ENCODE measurements at places on chromosomes 12 and 14. TPM values are rescaled to one million over a fixed set of nuclear protein-coding genes. Genes with fewer than 3 reads are reported as not detected.

OR6C68 gene
- not detected for total RNA-seq

MMP19 gene
- total RNA-seq = 3.3 TPM

HOXC11 gene
- 0.47 TPM for total RNA-seq

FAM90A1 gene
- 0.09 TPM for total RNA-seq

RNASE3 gene
- total RNA-seq = not detected

PPP1R36 gene
- total RNA-seq = 0.66 TPM

PLD4 gene
- total RNA-seq = 0.58 TPM

- DNase-seq = no peak
- no peak overlapping the region for H3K27ac ChIP-seq
- no peak overlapping the region for H3K4me3 ChIP-seq
- H3K36me3 ChIP-seq = no peaks in the 10 kb centered on the region
These were observed 3.9 kb upstream of the VDR start for GRCh38 chr12:47908738-47909137.

- H3K4me3 ChIP-seq = no peak overlapping the region
- H3K27me3 ChIP-seq = no peaks in the 10 kb centered on the region
- no peaks in the 10 kb centered on the region for H3K36me3 ChIP-seq
- DNase-seq = no peak
These were observed 85.6 kb upstream of the DIO3 start for GRCh38 chr14:101475456-101476257.

DNA sequence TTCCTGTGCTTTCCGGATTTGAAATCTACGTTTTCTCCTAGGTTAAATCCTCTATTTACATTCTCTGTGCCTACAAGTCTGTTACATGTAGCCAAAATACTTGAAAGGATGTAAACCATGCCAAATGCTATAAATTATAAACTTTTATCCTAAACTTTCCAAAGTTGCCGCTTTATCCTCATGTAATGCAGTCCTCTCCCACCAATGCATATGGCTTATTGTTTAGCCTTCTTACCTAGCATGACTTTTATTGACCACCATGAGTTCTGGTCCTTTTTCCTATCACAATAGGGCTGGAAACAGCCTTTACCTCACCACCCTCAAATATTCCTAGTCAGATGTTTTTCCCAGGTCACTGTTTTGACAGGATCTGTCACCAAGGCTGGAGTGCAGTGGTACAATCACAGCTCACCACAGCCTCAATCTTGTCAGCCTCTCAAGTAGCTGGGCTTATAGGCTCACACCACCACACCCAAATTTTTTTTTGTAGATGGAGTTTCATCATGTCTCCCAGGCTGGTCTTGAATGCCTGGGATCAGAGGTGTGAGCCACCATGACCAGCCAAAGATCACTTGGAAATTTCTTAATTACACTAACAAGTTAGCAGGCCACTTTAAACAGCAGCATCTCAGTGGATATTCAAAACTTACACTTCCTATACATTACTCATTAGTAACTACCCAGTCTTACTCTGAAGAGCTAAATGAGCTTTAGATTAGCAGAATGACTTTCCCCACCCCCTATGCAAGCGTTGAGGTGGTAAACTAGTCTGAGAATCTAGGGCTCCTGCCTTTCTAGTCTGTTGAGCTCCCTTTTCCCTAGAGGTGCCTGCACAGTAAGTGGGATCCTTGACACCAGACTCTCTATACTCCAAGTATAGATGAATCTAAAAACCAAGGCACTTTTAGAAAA is 4.1 kb downstream of the TUBA1B start:
- no peak overlapping the region for H3K27ac ChIP-seq
- H3K36me3 ChIP-seq = peaks cover 30% of the 10 kb centered on the region
- no peak for DNase-seq
- H3K4me1 ChIP-seq = peaks cover 23% of the 10 kb centered on the region

DNA sequence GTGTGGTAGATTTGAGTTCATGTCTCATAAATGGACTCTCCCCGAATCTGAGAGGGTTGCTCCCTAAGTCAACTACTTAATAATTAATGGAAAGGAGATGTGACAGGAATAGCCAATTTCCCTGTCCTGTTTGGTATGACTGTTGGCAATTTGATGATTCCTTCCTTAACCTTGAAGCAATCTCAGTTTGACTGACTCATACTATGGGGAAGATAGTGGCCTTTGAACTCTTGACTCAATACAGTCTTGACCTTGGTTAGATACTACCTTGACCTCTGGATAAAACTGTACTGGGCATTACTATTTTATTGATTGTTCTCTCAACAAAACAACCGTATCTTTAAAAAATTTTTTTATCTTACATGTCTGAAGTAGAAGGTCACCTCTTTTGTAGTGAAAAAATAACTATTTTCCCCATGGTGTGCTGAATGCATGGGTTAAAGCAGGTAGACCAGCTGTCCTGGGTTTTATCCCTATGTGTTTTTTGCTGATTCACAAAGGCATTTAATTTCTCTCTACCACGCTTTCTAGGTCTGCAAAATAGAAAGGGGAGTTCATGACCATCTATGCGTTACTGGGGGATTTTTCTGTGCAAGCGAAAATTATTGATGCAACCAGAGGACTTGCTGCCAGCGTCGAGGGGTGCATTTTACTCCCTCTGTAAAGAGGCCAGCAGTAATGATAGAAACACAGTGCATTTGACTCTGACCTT is 80.1 kb downstream of the ETV6 start:
- H3K27ac ChIP-seq = peak overlapping the region; percentile 91
- DNase-seq = no peak
- H3K27me3 ChIP-seq = no peaks in the 10 kb centered on the region
- no peaks in the 10 kb centered on the region for H3K36me3 ChIP-seq
- H3K4me1 ChIP-seq = peaks cover 41% of the 10 kb centered on the region

GRCh38 chr12:122943196-122943595 is 23.1 kb downstream of the ABCB9 start:
- no peaks in the 10 kb centered on the region for H3K27me3 ChIP-seq
- no peaks in the 10 kb centered on the region for H3K36me3 ChIP-seq
- peaks cover 4% of the 10 kb centered on the region for H3K4me1 ChIP-seq
- H3K4me3 ChIP-seq = no peak overlapping the region

- no peaks in the 10 kb centered on the region for H3K4me1 ChIP-seq
- H3K27ac ChIP-seq = no peak overlapping the region
- DNase-seq = no peak
- peaks cover 6% of the 10 kb centered on the region for H3K27me3 ChIP-seq
- peaks cover 2% of the 10 kb centered on the region for H3K36me3 ChIP-seq
These were observed 615.9 kb upstream of the MIS18BP1 start for GRCh38 chr14:45868863-45869262.

- peaks cover 68% of the 10 kb centered on the region for H3K4me1 ChIP-seq
- H3K27ac ChIP-seq = peak overlapping the region; percentile 97
- H3K36me3 ChIP-seq = peaks cover 4% of the 10 kb centered on the region
- DNase-seq = no peak
These were observed 27.0 kb upstream of the HIGD1C start for GRCh38 chr12:50925342-50925651.

GRCh38 chr12:118999107-118999506 is 17.8 kb downstream of the SRRM4 start:
- peaks cover 38% of the 10 kb centered on the region for H3K27me3 ChIP-seq
- no peak for DNase-seq
- no peaks in the 10 kb centered on the region for H3K4me1 ChIP-seq
- no peak overlapping the region for H3K27ac ChIP-seq
- H3K4me3 ChIP-seq = no peak overlapping the region
